ENCODE measurements at places on chromosomes 2 and 18.

DNA sequence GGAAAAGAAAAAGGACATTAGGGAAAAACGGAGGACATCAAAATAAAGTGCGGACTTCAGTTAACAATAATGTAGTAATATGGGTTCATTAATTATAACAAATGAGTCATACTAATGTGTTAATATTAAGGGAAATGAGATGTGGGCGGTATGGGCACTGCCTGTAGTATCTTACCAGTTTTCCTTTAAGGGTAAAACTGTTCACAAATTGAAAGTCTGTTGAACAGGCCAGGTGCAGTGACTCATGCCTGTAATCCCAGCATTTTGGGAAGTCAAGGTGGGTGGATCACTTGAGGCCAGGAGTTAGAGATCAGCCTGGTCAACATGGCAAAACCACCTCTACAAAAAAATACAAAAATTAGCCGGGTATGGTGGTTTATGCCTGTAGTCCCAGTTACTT lies 56.8 kb upstream of the PMAIP1 start:
- no peak for DNase-seq

- no peak for DNase-seq
Measured at GRCh38 chr18:59132810-59133465, 6.7 kb upstream of the SEC11C start.

GRCh38 chr2:239003624-239004273 lies 155.9 kb downstream of the TWIST2 start:
- DNase-seq = no peak

- DNase-seq = no peak
Measured at GRCh38 chr2:127101756-127102477, 5.0 kb downstream of the BIN1 start.
